ENCODE measurements at places on chromosomes 5 and 9.

GRCh38 chr5:74404574-74405508 is 235.7 kb downstream of the ENC1 start:
- no peak for DNase-seq

GRCh38 chr9:97186493-97186892 is 121.0 kb upstream of the CCDC180 start:
- DNase-seq: no peak

DNA sequence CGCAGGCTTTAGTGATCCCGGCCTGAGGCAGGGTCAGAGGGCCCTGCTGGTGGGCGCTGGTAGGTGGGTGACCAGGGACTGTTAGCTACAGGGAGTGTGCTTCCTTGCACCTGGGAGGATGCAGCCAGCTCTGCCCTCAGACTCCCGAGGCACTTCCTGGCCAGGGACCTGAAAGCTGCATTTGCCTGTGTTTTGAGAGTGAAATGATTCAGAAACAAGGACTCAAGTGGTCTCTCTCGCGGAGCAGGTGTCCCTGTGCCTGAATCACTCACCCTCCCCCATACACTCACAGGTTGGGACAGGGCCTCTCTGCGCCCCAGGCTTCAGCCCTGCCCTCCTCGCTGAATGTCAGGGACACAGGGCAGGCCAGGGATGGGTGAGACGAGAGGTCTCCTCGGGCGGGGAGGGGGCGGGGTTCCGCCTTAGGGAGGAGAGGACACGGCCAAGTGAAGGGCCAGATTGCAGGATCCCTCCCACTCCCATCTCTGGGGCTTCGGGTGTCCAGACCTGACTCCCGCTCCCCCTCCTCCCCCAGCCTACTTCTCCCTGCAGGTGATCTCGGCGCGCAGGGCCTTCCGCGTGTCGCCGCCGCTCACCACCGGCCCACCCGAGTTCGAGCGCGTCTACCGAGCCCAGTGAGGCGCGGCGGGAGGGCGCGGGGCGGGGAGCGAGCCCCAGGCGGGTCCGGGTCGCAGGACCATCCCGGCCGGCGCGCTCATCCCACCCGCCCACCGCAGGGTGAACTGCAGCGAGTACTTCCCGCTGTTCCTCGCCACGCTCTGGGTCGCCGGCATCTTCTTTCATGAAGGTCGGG is 1.5 kb downstream of the LTC4S start:
- DNase-seq: no peak

- DNase-seq: no peak
These were observed 92.5 kb downstream of the IRX2 start for GRCh38 chr5:2658881-2659470.

DNA sequence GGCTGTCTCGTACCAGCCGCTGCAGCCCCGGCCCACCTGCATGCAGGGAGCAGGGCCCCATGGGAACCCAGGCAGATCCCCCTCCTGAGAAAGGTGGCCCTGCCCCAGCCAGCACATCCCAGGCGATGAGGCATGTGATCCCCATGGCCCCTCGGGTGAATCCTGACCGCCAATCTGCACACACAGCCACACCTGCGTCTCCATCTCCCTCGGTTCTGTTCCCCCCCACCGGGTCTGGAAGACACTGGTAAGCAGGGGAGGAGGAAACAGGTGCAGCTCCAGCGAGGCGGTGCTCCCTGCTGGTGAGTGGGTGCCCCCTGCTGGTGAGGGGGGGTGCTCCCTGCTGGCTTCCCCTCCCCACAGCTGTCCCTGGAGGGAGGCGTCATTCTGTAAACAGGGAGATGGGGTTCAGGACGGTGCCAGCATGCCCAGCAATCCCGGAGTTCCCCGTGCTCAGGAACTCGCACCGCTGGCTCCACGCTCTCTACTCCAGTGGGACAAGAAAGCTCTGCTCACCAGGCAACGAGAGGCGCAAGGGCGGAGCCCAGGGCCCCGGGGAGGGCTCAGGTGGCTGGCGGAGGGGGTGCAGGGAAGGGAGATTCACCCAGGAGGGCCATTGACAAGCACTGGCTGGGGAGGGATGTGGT is 28.4 kb upstream of the SLC12A7 start:
- peak; percentile 83 for DNase-seq

DNA sequence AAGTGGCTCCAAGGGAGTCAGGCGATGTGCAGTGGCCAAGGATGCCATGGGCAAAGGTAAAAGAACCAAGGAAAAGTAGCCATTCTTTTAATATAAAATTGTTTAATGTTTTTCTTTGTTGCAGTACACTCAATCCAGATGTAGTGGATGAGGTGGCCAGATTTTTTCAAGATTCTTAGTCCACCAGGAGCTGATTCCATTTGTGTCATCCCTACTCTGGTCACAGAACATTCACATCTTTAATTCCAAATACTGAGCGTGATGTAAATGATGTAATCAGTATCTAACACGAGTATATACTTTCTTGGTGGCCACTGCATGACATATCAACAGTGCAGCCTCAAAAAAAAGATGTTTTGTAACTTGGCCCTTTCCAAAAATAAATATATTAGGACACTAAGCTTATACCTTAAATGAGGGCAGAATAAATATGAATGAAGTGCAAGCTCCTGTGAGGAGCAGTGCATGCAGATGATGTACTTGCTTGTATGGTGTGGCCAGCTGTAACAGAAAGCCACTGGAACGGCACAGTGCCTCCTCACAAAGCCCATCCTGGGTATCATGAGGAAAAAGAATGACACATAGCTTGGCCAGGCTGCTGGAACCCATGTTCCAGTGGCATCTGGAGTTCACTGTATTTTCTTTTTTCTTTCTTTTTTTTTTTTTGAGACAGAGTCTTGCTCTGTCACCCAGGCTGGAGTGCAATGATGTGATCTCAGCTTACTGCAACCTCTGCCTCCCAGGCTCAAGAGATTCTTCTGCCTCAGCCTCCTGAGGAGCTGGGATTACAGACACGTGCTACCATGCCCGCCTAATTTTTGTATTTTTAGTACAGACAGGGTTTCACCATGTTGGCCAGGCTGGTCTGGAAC is 6.5 kb upstream of the SPATA24 start:
- no peak for DNase-seq

GRCh38 chr9:134678666-134679443 is 37.3 kb downstream of the COL5A1 start:
- DNase-seq: no peak

DNA sequence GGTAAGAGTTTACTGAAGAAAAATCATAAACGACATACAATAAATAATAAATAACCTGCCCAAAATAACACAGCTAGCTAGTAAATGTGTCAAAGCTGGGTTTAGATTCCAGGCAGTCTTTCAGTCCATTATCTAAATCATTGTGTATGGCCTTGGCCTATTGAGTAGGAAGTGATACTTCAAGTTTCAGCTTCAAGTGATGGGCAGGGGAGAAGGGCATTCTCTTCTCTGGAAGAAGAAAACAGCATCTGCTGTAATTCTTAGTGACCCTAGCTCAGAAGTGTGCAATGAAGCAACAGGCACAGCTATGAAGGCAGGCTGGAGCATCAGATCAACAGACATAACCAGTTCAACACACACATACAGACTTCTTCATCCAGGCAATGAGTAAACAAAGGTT is 42.5 kb downstream of the FNIP1 start:
- no peak for DNase-seq

- DNase-seq: no peak
These were observed 24.7 kb downstream of the ZDHHC11B start for GRCh38 chr5:759781-760362.
